ENCODE measurements at places on chromosomes 5 and 9.

GRCh38 chr5:137432376-137432775 lies 66.8 kb downstream of the SPOCK1 start:
- DNase-seq, result no peak

- no peak for DNase-seq
Observed at GRCh38 chr5:111948092-111948841, 191.3 kb upstream of the NREP start.

- DNase-seq, result no peak
Observed at GRCh38 chr5:41748631-41749030, 121.6 kb downstream of the OXCT1 start.

DNA sequence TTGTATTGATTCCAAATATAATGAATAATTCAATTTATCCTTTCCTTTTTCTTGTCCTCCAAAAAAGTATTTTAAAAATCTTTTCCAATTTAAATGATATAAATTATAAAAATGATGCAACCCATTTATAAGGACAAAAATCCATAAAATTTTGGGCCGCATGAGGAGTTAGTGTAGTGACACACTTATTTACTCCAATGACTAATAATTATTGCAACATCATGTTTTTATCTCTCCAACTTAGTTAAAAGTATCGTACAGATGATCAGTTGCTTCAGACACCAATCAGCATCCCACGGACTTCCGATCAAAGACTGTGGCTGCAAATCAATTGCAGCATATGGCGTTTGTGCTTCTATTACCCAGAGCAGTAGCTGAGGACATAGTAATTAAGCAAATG lies 58.6 kb downstream of the HTR4 start:
- DNase-seq, result no peak

DNA sequence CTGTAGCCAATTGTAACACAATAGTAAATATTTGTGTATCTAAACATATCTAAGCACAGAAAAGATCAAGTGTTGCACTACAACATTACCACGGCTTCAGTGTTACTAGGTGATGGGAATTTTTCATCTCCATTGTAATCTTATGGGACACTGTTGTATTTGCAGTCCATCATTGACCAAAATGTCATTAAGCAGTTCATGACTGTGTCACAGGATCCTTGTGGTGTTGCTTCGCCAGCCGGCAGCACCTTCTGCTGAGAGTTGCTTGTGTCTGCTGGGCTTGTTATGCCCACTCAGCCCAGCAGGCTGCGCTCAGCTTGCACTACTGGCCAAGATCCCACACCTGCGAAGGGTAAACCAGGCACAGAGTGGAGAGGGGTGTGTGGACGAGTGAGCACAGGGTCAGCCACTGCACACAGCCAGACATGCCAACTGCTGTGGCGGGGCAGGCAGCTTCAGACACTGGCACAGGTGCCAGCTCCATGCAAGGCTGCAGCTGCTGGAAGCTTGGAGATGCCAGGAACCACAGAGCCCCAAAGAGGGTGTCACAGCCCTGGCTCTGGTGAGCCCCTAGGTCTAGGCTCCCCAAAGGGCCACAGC lies 273.7 kb downstream of the CETN3 start:
- DNase-seq, result no peak

GRCh38 chr5:100855937-100856430 lies 47.1 kb downstream of the ST8SIA4 start:
- DNase-seq, result no peak

GRCh38 chr9:79756414-79756813 lies 184.6 kb downstream of the TLE4 start:
- DNase-seq, result no peak

- DNase-seq, result no peak
Observed at GRCh38 chr5:139864716-139865483, 69.3 kb downstream of the PSD2 start.

DNA sequence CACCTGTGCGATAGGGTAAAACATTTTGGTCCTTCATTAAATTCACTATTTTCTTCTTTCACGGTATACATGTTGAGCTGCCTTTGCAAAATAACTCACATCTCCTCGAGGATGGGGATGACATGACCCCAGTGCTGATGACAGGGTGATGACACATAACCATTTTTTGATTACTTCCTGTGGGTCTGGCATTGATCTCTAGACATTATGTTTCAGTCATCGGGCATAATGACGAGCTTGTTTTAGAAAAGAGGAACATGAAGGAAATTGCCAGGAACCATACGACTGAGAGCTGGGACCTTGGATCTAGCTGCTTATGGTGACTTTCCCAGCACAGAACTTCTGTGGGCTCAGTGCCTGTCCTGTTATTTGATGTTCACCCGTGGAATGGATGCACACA lies 25.2 kb downstream of the COL5A1 start:
- no peak for DNase-seq

GRCh38 chr5:5179597-5179996 lies 39.5 kb downstream of the ADAMTS16 start:
- no peak for DNase-seq

- DNase-seq, result no peak
Observed at GRCh38 chr5:142342128-142342981, 17.5 kb upstream of the SPRY4 start.

DNA sequence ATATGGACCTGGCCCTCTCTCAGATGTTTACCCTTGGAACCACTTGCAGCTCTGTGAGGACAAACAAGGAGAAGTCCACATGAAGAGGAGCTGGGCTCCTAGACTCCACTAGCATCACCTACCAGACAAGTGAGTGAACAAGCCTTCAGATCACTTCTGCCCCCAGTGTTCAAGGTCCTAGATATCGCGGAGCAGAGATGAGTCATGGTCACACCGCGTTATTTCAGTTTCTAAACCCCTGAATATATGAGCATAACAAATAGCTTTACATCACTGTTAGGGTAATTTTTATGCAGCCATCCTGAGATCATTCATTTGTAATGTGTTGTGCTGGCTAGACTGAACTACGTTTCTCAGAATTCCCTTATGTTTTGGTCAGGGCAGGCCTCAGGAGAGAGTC lies 77.0 kb upstream of the DAP start:
- no peak for DNase-seq

DNA sequence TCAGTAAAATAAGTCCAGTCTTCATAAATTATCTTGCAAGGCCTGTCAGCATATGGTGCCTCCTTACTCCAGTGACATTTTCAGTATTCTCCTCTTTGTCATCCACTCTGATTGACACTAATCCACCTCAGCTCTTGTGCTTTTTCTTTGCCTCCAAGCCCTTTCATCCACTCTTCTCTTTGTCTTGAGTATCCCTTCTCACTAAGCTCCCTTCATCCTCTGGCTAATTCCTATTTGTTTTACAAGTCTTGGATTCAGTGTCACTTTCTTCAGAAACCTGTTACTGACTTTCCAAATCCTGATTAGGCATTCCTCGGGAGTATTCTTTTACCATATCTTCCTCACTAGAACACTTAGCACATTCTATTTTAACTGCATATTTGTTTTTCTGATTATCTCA lies 100.6 kb upstream of the VCAN start:
- DNase-seq, result no peak

- DNase-seq, result no peak
Observed at GRCh38 chr9:7265181-7265580, 507.4 kb downstream of the KDM4C start.

- DNase-seq, result no peak
Observed at GRCh38 chr5:125137535-125137934, 391.1 kb upstream of the ZNF608 start.

DNA sequence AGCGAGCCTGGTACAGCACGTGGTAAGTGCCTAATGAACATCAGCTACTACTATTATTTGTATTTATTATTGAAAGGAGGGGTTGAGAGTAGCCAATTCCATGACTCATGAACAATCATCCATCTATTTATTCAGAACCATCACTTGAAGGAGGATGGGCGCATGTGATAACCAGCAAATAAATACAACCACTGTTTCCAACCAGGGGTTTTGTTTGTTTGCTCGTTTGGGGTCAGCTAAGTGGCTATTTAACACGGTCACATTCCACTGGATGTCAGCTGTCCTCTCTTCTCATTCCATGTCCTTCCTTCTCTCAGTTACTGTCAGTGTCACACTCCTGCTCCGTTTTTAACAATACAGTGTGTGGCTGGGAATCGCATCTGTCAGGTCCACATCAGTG lies 8.6 kb downstream of the RAPGEF1 start:
- DNase-seq, result no peak

DNA sequence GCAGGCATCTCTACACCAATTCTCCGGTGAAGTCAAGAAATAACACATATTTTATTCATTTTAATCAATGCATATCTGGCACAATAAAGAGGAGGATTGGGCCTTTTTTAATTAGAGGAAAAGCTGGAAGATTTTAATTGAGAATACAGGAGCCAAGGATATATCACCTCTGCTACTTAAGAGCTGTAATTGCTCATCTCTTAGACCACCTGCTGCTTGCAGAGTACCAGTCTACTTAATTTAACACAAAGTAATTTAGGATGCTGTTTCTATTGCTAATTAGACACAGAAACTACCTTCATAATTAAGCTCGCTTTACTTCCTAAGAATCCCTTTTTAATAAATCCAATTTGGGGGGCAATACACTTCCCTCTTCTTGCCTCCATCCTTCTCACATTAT lies 326.9 kb downstream of the TENT4A start:
- DNase-seq, result no peak

DNA sequence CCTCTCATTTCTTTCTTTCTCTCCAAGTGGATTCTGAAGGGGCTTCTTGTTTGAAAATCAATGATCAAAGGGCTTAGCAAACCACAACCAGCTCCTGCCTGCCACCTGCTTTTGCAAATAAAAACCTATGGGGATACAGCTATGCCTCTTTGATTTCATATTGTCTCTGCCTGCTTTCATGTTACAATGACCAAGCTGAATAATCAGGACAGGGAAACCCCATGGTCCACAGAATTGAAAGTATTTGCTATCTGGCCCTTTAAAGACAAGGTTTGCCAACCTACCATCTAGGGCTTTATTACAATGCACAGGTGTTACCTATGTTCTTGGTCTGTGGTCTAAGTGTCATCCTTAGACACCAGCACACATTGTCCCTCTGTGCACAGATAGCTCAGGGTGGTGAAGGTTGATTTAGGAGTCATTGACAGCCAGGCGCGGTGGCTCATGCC lies 28.8 kb upstream of the PLIN2 start:
- no peak for DNase-seq

GRCh38 chr9:127311239-127311741 lies 46.7 kb downstream of the GARNL3 start:
- no peak for DNase-seq

- no peak for DNase-seq
Observed at GRCh38 chr5:19240170-19240569, 747.8 kb downstream of the CDH18 start.

- DNase-seq, result no peak
Observed at GRCh38 chr5:56111404-56111781, 116.6 kb upstream of the IL6ST start.

DNA sequence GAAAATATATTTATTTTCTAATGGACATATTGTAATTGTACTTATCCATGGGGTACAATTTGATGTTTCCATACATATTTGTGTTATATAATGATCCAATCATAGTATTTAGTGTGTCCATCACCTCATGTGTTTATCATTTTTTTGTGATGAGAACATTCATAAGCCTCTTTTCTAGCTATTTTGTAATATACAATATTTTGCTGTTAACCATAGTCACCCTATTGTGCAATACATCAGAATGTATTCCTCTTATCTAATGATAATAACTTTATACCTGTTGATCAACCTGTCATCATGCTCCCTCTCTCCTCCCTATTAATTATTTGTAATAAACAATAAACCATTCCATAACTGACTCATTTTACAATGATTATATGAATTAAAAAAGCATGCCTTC lies 93.2 kb downstream of the ISL1 start:
- DNase-seq, result no peak

GRCh38 chr5:128532776-128533175 lies 5.3 kb downstream of the FBN2 start:
- DNase-seq, result no peak

DNA sequence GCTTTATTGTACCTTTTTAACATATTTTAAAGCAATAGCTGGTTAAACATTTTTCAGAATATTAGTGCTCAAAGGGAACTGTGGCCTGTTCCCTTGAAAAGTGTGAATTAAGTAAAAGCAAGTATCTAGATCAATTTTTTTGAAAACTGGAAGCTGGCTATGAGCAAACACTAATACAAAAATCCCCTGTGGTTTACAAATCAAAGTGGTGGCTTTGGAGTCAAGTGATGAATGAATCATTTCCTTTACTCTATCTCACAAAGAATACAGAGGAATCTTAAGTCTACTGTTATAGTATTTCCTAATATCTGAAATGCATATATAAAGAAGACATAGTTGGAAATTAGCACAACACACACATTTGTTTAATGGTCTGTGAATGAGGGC lies 212.4 kb upstream of the C9orf72 start:
- no peak for DNase-seq

DNA sequence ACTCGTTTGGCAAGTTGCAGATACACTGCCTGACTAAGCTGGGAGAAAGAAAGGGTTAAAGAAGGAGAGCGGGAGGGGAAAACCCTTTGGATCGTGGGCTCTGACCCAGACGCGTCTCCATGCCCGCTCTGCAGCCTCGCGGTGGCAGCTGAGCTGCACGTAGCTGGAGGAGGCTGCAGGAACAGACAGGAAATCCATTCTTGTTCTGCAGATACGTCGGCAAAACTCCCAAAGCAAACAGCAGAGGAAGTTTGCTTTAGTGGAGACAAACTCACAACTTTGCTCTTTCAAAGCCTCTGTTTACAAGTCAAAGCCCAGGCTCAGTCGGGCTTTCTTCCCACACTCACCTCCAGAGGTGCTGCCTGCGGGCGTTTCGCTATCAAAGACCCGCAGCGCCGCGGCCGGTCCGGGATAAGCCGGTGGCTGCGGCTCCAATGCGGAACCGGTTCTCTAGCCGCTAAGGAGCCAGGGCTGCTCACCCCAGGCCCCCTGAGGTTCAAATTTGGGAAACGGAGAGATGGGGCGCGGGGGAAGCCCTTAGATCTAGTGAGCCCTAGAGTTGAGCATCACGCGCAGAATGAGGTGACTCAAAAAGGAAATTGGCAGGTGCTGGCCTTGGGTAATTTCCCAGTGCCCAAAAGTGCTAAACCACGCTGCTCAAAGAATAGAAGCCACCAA lies 60.7 kb downstream of the MAT2B start:
- DNase-seq, result no peak

- DNase-seq, result peak; percentile 20
Observed at GRCh38 chr9:134065612-134066419, 2.0 kb downstream of the BRD3 start.

- DNase-seq, result no peak
Observed at GRCh38 chr5:37071901-37072581, 177.1 kb downstream of the CPLANE1 start.

DNA sequence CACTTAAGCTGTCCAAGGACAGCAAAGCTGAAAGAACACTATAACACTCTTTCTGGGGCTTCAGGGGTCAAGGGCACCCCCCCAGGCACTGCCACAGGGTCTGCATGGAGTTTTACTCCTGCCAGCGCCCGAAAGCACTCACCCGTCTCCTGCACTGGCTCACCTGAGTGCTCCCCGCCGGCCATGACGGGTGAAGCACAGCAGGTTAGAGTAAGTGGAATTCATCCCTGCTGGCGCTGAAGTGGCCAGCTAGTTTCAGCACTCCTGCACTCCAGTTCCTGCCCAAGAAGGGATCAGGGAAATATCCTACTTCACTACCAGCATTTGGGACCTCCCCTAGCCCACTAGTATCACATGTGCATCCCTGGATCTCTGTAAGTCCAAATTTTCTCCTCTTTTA lies 516.0 kb downstream of the ZNF608 start:
- no peak for DNase-seq

Data from D721Med (cell line).